ENCODE measurements at places on chromosomes 2 and 18.

DNA sequence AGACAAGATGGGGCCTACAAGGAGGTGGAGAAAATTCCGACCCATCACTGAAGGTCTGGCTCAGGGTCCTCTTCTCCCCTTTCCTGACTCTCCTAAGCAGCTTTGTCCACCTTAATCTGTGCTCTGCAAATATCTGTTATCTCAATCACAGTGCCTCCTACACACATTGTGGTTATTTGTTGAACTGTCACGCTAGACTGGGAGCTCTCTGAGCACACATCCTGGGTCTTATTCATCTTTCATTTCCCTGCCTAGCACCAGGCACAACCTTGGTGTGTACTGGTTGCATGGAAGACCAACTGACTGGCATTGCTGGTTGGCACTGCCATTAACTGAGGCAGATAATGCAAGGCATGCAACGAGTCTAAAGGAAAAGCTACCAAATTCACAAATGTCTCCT, 122.9 kb upstream of the ST6GAL2 start:
- DNase-seq, result no peak

DNA sequence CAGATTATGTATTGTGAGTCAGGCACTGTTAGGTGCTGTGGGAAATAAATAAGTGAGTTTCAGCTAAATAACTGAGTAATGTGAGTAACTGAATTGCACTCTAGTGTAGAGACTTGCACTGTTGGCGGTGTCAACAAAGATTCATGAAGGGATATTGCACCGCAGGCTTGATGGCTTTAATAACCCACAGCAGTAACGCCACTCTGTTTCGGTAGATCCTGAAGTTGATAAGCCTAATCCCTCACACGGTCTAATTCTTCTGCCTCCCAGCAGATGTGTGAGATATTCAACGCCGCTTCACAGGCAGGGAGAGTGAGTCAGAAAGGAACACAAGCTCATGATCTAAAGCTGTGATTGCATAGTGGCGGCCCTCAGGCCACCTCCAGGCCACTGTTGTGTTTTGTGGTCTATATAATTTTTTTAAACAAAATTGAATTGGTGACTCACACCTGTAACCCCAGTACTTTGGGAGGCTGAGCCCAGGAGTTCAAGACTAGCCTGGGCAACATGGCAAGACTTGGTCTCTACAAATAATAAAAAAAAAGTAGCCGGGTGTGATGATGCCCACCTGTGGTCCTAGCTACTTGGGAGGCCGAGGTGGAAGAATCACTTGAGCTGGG, 94.3 kb downstream of the LIPG start:
- DNase-seq, result peak; percentile 56

- no peak for DNase-seq
Observed at GRCh38 chr2:132984731-132985130, 314.7 kb upstream of the LYPD1 start.

DNA sequence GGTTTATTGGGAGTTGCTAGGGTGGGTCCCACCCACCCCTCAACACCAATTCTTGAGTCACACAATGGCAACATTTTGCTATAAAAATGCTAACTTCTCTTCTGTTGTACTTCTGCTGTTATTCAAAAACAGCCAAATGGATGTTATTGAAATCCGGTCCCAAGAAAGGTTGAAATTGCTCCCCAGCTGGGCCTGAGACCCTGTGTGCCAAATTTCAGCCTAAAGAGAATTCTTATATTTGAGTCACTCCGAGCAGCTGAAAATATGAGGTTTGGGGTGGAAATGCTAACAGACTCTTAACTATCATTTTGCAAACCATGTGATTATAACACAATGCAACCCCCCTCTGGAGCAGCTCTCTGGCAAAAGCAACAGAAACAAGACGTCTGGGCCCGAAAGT, 27.0 kb upstream of the ACVR1 start:
- no peak for DNase-seq

DNA sequence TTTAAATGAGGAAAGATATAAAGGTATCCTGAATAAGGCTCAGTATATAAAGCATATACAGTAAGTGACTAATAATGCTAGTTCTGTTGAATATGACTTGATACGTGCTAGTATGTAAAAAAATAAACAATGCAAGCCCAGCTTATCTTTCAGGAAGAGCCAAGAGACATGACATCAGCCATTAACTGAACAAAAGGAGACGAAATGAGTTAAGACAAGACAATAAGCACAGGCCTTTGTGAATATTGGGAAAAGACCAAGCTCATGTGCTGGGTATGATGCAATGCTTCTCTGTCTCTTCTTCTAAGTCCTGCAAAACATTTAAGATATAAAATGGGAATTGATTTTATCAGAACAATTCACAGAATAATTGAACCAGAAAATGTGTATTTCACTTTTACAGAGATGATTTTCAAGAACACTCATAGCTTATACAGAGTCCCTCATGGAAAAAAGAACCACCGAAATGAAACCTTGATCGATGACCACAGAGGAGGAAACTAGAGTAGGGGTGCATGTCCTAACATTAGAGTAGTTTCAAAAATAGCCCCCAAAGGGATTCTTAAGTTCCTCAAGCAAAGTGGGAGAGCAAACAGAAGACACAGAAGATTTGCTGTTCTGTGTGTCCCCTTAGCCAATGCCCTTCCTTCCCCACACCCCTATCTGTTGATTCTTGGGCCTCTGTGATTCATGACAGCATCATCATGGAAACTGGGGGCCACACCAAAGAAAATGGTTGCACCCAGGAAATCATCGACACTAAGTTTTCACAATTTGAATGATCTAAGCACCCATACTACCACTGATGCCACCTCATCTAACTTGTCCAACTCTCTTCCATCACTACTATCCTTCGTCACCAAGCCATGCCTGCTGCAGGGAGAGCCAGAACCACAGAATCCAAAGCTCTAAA, 68.0 kb upstream of the CRIM1 start:
- DNase-seq, result peak; percentile 38

- DNase-seq, result no peak
Observed at GRCh38 chr2:7952046-7952745, 729.7 kb upstream of the ID2 start.

DNA sequence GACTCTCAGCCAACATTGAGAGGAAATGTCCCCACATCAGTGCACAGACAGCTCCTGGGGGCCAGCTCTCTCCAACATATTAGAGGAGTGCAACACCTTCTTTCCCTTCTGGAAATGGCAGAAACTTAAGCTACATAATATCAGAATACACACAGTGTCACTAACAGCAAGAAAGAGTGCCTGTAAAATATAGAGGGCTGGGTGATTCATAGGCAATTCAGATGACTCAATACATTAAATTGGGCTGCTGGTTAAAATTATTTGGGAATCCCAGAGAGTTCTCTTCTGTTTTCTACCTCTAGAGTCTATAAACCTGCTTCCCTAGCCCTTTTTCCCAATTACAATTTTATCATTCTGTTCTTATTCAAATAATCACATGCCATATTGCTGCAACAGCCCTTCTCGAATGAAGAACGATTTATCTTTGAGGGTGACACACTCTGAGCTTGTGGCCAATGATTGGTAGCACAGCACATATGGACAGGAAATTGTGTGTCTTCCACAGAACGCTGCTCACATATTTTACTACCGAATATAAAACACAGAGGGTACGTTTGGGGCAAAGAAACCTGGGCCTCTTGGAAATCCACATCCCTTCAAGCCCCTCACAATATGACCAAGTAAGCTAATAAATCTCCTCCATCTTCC, 381.2 kb downstream of the MBD2 start:
- DNase-seq, result peak; percentile 23

- no peak for DNase-seq
Observed at GRCh38 chr2:226600802-226601201, 198.8 kb downstream of the IRS1 start.

- DNase-seq, result no peak
Observed at GRCh38 chr2:202479090-202479489, 103.0 kb downstream of the BMPR2 start.

DNA sequence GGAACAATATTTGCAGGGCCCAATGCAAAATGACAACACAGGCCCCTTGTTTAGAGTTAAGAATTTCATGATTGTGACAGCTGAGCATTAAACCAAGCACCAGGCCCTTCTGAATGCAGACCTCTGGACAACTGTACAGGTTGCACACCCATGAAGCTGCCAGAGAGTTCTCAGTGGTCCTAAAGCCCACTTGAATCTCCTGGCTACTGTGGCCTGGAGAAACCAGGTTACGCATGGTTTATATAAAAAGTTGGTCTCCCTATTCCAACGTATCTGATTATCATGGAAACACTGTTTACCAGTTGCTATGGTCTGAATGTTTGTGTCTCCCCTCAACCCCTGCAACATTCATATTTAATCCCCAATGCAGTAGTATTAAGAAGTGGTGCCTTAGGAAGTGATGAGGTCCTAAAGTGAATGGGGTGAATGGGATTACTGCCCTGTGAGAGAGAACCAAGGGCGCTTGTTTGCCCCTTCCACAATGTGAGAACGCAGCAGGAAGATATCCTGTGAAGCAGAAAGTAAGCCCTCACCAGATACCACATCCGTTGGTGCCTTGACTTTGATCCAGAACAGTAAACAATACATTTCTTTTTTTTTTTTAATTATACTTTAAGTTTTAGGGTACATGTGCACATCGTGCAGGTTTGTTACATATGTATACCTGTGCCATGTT, 48.0 kb upstream of the ANXA4 start:
- no peak for DNase-seq

DNA sequence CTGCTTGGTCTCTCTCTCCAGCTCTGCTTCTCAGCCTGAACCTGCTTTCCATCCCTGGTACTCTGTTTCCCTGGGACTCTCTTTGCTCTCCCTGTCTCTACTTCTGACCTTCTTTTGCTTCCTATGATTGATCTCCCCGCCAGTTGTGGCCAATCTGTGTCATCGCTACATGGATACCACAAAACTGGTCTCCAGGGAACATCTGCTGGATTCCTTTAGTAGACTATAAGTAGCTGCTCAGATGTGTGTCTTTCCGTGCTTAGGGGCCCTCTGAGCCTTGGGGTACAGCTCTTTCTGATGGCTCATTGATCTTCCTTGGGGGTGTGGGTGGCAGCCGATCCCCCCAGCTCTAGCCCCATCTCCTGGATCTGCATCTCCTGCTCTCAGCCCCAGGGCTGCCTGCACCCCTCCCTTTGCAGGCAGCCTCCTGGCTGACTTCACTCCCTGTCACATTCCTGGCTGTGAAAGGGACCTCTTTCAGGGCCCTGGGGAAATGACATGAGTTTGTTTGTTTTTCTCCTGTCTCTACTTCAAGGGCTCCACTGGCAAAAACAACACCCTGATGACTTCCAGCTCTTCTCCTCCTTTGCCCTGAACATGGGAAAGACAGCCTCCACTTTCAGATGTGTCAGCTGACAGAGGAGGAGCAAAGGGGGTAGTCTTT, 333.7 kb downstream of the CYP26B1 start:
- peak; percentile 75 for DNase-seq

DNA sequence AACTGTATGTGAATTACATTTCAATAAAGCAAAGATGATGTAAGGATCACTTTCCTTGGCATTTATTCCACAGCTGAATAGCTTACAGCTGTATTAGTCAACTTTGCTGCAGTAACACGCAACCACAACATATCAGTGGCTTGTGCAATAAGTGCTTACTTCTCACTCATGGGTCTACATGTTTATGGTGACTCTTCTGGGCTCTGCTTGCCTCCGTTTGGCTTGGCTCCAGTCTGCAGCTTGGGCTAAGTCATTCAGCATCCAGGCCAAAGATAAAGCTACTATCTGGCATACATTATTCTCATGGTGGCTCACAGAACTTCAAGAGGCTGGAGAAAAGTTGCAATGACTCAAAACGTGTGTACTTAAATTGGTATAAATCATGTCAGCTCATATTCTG, 355.0 kb downstream of the RNF144A start:
- DNase-seq, result peak; percentile 59

- peak; percentile 80 for DNase-seq
Observed at GRCh38 chr2:191691016-191691735, 13.2 kb downstream of the NABP1 start.

Measured in fibroblast of skin of scalp (primary cell).